Amygdala (tissue), 56 donors: ENCODE measurements at places on chromosomes 2 and 18.

DNA sequence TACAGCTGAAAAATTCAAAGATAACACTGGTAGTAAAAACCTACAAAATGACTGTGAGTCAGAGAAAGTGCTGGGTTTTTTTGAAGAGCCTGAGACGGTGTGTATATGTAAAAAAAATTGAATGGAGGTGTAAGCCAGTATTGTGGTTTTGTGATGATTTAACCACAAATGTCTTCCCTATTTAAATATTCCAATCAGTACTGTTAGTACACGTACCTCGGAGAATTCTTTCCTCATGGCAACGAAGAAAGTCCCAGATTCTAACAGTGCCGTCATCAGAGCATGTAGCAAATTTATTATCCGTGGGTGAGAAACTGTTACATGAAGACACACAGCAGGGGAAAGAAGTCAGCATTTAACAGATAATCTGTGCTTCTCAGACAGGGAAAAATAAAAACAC lies 48.1 kb downstream of the WDR33 start:
- no peak for DNase-seq

DNA sequence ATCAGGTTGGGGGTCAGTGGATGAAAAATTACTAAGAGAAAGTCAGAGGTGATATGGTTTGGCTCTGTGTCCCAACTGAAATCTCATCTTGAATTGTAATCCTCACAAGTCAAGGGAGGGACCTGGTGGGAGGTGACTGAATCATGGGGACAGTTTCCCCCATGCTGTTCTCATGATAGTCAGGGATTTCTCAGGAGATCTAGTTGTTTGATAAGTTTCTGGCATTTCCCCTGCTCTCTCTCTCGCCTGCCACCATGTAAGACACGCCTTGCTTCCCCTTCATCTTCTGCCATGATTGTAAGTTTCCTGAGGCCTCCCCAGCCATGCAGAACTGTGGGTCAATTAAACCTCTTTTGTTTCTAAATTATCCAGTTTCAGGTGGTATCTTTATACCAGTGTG lies 945.8 kb upstream of the CRIM1 start:
- no peak for DNase-seq

GRCh38 chr2:55887901-55888624 lies 35.5 kb downstream of the EFEMP1 start:
- DNase-seq: no peak

DNA sequence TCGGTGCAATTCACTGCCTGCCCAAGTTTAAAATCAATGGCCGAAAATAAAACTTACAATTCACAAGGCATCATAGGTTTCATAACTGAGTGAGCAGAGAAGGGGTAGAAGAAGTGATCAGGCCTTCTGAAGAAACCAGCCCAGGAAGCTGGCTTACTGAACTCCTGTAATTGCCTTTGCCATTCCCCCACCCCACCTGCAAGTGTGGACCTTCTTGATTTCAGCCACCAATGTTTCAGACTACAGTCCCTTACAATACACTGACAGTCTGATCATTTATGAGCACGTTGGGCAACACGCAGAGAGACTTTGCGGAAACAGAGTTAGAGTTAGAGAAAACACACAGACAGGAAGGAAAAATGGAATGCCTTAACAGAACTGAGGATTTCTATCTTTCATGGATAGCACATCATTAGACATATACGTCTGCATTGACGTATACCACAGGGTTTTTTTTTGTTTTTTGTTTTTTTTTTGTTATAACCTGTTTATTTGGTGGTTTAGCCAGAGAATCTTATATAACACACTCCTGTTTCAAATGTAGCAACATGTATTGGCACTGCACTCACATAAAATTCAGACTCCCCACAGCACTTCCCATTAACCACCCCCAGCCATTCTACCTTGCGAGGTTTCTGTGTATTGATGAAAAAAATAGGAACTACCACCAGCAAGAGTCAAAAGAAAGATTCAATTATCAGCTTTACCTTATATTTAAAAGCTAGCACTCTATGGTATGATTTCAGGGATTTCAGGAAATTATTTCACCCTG lies 126.4 kb downstream of the CACNB4 start:
- no peak for DNase-seq

- no peak for DNase-seq
These were observed 2127.8 kb upstream of the CELF4 start for GRCh38 chr18:39693359-39693758.

DNA sequence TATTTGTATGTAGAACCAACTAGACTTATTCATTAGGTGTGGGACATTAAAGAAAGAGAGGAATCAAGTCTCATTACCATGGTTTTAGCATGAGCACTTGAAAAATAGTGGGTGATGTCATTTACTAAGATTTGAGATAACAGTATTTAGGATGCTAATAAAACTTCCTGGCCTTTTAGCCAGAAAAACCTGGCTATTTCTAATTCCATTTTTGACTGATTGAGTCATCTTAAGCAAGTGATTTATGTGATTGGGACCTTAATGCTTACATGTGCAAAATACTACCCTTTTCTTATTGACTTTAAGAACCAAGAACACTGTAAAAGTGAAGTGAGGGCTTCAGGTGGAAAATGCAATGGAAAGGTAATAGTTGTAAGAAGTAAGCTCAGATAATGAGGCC lies 196.8 kb upstream of the SESTD1 start:
- no peak for DNase-seq

GRCh38 chr2:173221937-173222594 lies 132.6 kb upstream of the CDCA7 start:
- no peak for DNase-seq

DNA sequence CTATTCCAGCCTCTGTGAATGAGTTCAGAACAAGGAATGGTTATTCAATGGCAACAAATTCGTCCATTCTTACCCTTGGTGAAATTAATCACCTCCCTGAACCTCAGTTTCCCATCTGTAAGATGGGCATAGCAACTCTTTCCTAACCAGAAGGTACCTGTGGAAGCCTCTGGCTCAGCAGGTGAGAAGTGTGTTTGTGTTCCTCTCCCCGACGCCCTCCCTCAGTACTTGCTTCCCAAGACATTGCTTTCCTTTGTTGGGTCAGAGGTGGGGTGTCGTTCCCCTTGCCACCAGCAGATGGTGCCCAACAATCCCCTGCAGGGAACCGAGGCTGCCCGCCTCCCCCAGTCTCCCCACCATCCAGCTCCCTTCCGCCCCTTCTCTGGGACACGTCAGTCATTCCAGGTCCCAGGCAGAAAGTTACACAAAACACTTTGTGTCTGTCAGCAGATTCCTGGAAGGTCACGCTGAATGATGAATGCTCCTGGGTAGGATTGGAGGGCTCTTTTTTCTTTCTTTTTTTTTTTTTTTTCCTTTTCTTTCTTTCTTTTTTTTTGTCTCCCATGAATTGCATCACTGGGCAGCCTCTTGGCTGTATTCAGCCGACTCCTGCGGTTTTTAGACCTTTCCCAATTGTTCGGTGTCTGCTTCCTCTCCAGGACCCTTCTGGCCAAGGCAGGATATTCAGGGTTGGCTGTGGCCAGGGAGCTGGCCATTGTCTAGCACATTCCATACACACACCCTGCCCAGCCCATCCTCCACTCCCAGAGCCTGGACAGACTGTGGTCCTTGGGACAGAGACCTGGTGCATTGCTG lies 117.3 kb downstream of the LPIN1 start:
- peak; percentile 65 for DNase-seq

DNA sequence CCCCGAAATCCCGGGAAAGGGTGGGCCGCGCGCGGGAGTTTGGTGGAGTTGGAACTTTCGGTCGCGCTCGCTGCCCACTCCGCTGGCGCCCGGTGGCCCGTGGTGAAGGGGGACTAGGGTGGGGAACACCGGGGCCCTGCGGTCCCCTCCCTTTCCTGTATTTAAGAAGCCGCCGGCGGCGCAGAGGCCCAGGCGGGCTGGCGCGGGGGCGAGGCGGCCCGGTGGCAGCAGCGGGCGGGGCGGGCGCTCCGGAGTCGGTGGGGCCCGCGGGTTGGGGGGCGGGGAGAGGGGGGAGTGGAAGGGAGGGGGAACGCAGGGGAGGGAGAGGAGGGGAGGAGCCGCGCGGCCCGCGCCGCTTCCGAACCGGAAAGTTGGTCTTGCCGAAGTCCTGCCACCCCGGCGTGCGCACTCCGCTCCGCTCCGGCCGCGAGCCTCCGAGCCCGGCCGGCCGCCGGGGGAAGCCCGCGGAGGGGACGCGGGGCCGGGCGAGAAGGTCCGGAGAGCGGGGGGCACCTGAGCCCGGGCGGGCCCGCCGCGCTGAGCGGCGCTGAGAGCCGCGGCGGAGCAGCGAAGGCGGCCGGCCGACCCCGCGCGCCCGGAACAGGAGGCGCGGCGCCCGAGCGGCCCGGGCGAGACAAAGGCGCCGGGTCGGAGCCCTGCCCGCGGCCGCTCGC lies 425 bp upstream of the SALL3 start:
- no peak for DNase-seq

DNA sequence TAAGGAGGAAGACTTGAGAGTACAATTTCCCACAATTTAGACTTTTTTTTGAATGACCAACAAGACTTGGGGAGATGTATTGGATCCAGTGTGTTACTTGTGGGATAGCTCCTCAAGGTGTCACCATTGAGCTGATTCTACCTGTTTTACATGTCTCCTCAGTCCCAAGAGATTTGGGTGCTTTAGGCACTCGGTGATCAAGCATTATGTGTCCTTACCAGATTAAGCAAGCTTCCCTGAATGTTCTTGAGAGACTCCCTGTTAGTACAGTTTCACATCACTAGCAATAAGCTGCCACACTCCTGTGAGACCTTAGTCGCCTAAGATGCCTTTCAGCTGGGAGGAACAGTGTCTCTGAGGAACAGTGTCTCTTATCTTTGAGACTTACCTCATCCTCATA lies 384.3 kb upstream of the SYT4 start:
- DNase-seq: no peak

GRCh38 chr2:65626831-65627230 lies 194.4 kb upstream of the SPRED2 start:
- no peak for DNase-seq

DNA sequence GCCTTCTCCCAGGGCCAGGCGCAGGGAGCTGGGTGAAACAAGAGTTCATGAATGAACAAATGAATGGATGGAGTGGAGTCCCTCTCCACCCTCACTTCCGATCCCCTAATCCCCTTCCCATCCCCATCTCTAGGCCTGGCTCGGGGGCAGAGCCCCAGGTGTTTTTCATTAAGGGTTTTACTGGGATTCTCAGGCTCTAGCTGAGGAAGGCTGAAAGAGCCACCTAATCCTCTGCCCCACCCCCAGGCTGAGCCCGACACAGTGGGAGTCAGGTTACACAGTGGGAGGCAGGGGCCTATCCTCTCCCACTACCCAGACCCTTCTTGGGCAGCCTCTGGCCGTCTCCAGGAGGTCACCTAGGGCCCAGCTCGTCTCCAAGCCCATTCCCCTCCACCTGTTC lies 36.1 kb downstream of the SDC1 start:
- no peak for DNase-seq

- no peak for DNase-seq
These were observed 150.6 kb downstream of the ZNF236 start for GRCh38 chr18:76972846-76973519.

- no peak for DNase-seq
These were observed 99.5 kb downstream of the HS1BP3 start for GRCh38 chr2:20551260-20551944.

DNA sequence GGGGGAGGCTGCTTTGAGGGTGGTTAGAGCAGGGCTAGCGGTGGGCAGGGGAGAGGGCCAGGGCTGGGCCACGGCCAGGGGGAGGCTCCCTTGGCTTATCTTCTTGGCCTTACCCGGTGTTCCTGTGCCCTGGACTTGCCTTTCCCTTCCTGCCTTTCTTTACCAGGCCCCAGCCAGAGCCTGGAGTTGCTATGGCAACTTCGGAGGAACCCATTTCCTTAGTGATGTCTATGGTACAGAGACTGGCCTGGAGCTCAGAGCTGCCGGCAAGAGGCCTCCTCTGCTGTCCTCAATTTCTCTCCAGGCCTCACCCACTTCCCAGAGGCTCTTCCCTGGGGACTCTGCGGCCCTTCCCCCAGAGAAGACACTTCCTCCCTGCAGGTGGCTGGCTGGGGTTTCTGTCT lies 11.5 kb downstream of the SPEG start:
- no peak for DNase-seq

GRCh38 chr2:84807063-84807485 lies 73.8 kb downstream of the TRABD2A start:
- no peak for DNase-seq
